Occipital lobe (tissue), 3 donors: ENCODE measurements at places on chromosomes 13 and 19.

DNA sequence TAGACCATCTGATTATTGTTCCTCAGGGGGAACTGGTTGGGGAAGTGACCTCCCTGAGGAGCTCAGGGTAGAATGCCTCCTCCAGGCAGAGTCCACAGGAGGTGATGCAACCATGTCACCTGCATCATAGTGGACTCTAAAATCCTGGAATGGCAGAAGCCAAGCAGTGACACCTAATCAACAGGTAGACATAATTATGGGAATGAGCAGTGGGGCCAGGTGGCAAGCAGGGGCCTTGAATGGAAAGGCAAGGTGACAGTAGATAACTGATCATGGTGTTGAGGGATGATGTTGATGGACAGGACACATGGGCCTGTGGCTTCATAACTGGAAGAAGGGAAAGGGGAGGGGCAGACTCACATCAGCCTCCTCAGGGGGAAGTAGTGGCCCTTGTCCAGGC is 27.3 kb upstream of the IRS2 start:
- no peak for DNase-seq

DNA sequence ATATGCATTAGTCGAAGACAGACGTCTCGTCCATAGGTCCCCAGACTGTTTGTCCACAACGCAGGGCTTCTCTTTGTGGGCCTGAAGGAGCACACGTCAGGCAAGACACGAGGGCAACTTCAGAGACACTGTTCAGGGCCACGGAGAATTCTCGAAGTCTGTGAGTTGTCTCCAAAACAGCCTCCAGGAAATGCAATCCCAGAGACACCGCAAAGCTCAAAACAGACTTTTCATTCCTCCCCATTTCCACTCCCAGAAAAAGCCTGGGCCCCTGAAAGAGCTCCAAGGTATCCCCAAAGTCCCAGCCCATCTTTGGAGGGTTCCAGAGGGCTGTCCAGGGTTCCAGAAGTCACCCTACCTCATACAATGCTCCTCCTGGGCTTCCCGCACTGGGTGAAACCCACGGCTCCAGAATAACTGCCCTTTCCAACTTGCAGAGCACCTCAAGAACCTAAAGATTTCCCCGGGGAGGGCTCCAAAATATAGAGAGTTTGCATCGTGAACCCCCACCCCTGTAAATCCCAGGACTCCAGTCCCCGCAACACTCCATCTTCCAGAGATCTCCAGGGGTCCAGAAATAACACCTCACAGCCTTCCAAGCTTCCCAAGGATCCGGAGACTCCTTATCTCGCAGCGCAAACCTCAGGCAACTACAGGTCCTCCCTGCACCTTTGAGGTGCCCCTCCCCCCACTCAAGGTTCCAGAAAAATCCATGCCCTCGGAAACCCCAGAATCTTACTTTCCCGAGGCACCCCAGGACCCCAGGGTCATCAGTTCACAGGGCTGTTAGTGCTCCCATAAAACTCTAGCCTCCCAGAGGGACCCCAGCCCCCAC is 687 bp upstream of the FTL start:
- DNase-seq = no peak

GRCh38 chr19:31543456-31543855 is 194.2 kb upstream of the TSHZ3 start:
- no peak for DNase-seq

GRCh38 chr13:52109116-52109670 is 19.7 kb downstream of the NEK5 start:
- DNase-seq = no peak

GRCh38 chr19:49904136-49904535 is 7.4 kb upstream of the IL4I1 start:
- no peak for DNase-seq

DNA sequence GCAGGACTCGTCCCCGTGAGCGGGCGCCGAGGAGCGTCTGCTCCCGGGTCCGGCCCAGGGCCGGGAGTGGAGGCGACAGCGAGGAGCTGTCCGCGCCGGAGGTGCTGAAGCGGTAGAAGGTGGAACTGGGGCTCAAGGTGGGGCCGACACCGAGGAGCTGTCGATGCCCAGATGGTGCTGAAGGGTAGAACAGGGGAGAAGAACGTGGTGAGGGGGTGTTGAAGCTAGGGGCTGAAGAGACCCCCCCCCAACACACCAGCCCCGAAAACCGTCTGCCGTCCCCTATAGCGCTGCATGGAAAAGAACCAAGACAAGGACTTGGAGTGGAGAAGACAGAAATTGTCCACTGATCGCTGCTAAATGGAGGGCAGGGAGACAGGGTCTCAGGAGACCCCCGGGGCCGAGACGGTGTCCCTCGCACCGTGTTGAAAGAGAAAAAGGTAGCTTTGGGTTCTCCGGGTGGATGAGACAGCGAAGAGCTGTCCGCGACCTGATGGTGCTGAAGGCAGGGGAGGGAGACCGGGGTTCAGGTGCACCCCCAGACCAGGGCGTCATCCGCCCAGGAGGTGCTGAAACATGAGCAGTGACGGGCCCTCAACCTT is 7.1 kb upstream of the PDE4C start:
- DNase-seq = no peak

GRCh38 chr19:54600212-54600611 is 6.8 kb downstream of the LILRA1 start:
- no peak for DNase-seq

GRCh38 chr19:19257137-19257536 is 16.0 kb downstream of the TM6SF2 start:
- DNase-seq = no peak

- no peak for DNase-seq
These were observed 11.9 kb upstream of the ZNF57 start for GRCh38 chr19:2888731-2889224.

- DNase-seq = no peak
These were observed 22.8 kb upstream of the ERVV-1 start for GRCh38 chr19:52990759-52991418.

GRCh38 chr19:50459638-50460037 is 16.7 kb upstream of the EMC10 start:
- DNase-seq = no peak

DNA sequence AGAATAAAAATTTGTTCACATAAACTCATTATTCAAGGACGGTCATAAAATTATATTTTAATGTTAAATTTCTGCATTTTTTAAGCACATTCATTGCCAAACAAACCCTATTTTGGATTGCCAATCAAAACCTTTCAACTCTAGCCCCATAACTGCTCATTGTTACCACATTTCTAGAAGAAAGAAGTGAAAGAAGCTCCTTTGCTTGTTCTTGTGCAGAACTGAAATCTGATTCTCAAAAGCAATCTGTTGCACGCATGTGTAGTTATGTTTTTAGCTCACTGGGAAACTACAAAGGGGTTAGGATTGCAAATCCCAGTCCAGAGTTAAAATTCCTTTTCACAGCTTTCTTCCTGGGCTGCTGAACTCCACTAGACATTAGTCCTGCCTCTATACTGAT is 109.5 kb upstream of the MIR17HG start:
- DNase-seq = no peak
